ENCODE measurements at places on chromosomes 16 and 17.

DNA sequence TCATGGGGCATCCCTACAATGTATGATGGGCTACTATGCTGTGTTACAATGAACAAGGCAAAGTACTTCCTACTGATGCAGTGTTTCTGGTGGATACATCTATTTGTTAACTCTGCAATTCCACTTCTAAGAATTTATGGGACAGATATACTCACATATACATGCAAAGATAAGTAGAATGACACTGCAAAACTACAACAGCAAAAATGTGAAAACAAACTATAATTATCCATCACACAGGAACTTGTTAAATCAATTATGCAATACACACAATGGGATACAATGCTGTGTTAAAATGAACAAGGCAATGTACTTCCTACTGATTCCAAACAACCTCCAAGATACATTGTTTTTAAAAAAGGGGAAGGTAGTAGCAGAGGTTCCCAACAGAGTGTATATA lies 3.2 kb downstream of the DDX52 start:
- DNase-seq, result no peak

DNA sequence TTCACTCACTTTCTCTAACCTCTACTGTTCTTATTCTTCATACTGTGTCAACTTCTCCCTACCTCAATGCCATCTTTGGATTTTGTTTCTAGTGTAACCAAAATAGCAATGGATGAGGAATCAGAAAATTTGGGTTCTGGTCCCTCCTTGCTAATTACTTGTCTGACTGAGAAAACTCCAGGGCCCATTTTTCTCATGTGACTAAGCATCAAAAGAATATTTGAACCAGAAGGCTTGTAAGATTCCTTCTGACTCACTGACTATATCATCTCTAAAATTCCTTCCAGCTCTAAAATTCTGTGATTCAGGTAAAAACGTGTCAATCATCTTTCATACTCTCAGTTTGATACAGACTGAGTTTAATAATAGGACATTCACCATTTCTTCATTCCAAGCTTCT lies 57.9 kb downstream of the BRIP1 start:
- no peak for DNase-seq

GRCh38 chr17:31513731-31514427 lies 122.4 kb downstream of the RAB11FIP4 start:
- no peak for DNase-seq

GRCh38 chr17:82502207-82502606 lies 17.3 kb upstream of the FOXK2 start:
- no peak for DNase-seq

GRCh38 chr16:56506941-56507340 lies 12.9 kb downstream of the BBS2 start:
- no peak for DNase-seq

Data from NCI-H82 (cell line).